ENCODE measurements at places on chromosomes 5 and 9. TPM values are rescaled to one million over a fixed set of nuclear protein-coding genes. Genes with fewer than 3 reads are reported as not detected.

Gene MACROH2A1
- total RNA-seq, result 252 TPM

Gene SLC25A2
- total RNA-seq, result 0.27 TPM

Gene LVRN
- not detected for total RNA-seq

Gene INSYN2B
- total RNA-seq, result not detected

Gene SHROOM1
- total RNA-seq, result 5.4 TPM

GRCh38 chr9:108621991-108622855, 233.6 kb downstream of the ACTL7B start:
- no peaks in the 10 kb centered on the region for H3K27me3 ChIP-seq
- no peak overlapping the region for H3K27ac ChIP-seq
- no peaks in the 10 kb centered on the region for H3K4me1 ChIP-seq

- DNase-seq, result no peak
- H3K4me3 ChIP-seq, result no peak overlapping the region
- no peaks in the 10 kb centered on the region for H3K27me3 ChIP-seq
- no peak overlapping the region for H3K27ac ChIP-seq
Observed at GRCh38 chr9:14147738-14148137, 166.2 kb downstream of the NFIB start.

DNA sequence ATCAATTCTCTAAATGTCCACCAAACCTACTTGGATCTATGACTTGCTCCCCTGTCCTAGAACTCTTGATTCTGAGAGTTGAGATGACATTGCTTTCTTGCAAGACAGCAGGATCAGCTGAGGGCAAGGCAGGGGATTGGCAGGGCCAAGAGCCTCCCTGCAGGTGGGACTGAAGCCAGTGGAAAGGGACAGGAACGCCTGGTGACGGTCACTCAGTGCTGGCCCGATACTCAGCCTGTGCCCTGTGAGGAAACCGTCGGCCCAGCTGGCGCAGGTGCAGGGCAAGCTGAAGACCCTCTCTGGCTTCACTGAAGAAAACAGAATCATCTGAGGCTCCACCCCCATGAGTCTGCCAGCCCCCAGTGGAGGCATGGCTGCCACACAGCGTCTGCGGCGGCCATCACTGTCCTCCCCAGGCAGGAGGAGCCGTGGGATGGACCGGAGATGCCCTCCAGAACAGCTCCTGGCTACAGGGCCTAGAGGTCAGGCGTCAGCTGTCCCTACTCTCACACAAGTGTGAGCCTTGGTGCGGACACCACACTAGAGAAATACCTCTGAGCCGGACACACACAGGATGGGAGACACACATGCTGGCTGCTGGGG, 14.7 kb downstream of the UBAC1 start:
- no peaks in the 10 kb centered on the region for H3K27me3 ChIP-seq
- H3K4me1 ChIP-seq, result no peaks in the 10 kb centered on the region
- no peak for DNase-seq
- H3K27ac ChIP-seq, result no peak overlapping the region
- no peaks in the 10 kb centered on the region for H3K36me3 ChIP-seq

DNA sequence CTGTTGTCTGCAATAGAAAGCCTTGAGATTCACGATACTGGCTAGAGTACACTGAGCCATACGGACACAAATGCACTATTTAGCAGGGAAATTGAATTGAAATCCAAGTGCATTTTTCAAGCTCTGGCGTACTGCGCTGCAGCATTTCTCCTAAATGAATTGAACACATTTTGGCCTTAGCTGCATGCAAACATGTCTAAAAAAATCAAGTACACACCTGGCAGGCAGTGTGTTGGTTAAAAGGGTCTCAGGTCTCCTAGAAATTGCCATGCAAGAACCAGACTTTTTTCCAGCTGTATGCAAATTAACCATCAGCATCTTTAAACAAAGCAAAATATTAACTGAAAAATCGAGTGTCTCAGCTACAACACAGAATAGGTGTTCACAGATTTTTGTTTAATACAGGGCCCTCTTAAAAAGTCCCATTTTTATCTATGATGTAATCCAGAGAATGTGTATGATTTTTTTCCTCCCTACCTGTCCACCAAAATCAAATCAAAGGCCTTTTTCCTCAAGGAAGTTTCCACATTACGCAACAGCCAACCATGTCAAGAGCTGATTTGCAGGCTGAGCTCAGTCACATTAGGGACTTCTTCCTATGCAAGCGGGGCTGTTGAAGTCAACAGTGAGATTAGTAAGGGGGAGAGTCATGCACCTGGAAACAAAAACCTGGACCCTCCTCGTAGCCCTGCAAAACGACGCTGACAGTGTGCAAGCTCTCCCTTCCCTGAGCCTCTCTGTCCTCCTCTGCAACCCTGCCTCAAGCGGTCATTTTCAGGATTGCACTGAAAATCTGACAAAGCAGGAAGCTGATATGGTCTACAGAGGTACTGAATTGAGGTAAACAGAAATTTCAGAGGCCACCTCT, 14.1 kb upstream of the SFXN1 start:
- H3K36me3 ChIP-seq, result no peaks in the 10 kb centered on the region
- H3K27me3 ChIP-seq, result no peaks in the 10 kb centered on the region
- H3K27ac ChIP-seq, result no peak overlapping the region

GRCh38 chr5:133944263-133945185, 23.9 kb downstream of the C5orf15 start:
- no peaks in the 10 kb centered on the region for H3K27me3 ChIP-seq
- H3K27ac ChIP-seq, result no peak overlapping the region
- no peaks in the 10 kb centered on the region for H3K36me3 ChIP-seq
- peak; percentile 21 for DNase-seq

DNA sequence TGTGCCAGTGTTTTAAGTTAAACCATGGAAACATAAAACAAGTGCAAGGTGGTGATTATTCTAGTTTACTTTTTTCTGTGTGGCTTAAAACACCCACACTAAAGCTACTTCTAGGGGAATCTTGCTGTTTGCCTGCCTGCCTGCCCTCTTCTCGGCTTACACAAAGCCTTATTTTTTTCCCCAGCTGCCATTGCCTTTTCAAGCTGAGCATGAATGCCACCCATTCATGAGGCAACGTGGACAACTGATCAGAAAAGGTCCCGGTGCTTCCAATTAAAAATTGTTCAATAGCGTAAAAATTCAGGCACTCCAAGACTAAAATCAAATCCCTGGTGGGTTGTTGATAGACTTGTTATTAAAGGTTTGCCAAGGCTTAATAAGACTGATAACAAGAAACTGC, 401.4 kb downstream of the TMEM161B start:
- H3K36me3 ChIP-seq, result no peaks in the 10 kb centered on the region
- H3K4me1 ChIP-seq, result no peaks in the 10 kb centered on the region
- H3K4me3 ChIP-seq, result no peak overlapping the region
- no peak overlapping the region for H3K27ac ChIP-seq
- H3K27me3 ChIP-seq, result no peaks in the 10 kb centered on the region
- no peak for DNase-seq

DNA sequence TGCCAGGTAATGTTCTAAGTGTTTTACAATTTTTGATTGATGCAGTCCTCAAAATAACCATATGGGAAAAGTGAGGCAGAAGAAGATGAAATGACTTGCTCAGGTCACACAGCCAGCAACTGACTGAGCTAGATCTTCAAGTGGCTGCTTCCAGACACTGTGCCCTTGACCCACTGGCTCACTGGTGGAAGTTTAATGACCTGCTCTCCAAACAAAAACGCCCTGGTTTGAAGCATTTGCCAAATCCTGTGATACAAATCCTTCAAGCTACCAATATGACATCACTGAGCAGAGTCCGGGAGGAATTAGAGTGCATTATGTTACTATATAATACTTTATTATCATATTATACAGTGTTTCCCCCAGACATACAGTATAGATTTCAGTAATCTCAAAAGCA, 459.4 kb downstream of the GADD45G start:
- H3K4me1 ChIP-seq, result no peaks in the 10 kb centered on the region
- DNase-seq, result no peak
- H3K4me3 ChIP-seq, result no peak overlapping the region

DNA sequence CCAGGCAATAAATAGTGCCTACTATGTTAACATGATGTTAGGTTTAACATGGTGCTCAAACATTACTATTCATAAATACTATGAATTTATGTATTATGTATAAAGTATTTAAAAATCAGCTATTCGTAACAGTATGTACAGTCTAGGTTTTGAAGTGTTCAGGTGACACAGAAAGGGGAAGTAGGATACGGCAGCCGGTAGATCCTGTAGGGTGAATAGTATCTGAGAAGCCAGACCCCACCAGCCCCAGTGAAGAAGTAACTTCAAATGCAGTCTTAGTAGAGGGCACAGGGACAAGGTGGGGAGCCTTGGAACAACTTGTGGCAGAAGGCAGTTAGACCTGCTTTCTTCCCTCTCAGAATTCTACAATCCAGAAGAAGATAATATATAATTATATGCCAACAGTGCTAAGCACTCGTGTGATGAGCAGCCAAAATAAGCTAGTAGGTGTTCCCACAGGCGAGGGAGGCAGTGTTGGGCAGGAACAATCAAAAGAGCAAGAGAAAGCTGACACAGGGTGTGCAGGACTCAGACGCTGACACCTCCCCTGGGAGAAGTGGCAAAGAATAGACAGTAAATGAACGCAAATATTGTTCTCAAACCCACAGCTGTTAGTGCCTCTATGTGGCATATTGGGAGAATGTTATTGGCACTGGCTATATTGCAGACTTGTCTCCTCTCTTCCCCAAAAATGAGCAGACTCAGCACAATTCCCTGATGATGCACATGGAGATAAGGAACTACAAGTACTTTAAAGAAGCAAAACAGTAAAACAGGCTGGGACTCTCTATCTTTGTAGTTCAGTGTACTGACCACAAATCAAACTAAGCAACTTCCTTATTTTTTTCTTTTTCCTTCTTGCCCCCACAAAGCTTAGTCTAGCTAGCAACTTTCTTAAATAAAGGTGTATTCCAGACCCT, 4.6 kb downstream of the ZNF367 start:
- peak overlapping the region; percentile 58 for H3K27ac ChIP-seq
- H3K4me1 ChIP-seq, result peaks cover 25% of the 10 kb centered on the region
- peaks cover 12% of the 10 kb centered on the region for H3K36me3 ChIP-seq
- DNase-seq, result no peak
- H3K27me3 ChIP-seq, result no peaks in the 10 kb centered on the region

DNA sequence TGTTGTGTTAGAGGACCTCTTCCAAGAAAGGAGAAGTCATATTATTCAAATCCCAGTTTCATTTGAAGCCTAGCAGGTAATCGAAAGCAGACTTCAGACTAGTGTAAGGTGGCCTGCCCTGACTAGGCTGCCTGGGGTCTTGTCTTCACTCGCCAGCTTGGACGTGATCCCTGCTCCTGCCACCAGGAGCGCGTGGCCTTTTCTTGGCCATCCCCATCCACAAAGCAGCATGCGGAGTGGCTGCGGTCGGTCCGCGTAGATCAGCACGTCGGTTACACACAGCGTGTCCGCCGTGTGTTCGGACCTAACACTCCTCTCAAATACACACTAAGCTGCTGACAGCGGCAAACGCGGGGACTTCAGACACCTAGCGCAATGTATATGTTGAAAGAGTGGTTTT, 37.3 kb downstream of the CFAP77 start:
- no peak overlapping the region for H3K27ac ChIP-seq
- no peak for DNase-seq
- no peaks in the 10 kb centered on the region for H3K36me3 ChIP-seq
- H3K4me1 ChIP-seq, result peaks cover 8% of the 10 kb centered on the region
- no peak overlapping the region for H3K4me3 ChIP-seq

DNA sequence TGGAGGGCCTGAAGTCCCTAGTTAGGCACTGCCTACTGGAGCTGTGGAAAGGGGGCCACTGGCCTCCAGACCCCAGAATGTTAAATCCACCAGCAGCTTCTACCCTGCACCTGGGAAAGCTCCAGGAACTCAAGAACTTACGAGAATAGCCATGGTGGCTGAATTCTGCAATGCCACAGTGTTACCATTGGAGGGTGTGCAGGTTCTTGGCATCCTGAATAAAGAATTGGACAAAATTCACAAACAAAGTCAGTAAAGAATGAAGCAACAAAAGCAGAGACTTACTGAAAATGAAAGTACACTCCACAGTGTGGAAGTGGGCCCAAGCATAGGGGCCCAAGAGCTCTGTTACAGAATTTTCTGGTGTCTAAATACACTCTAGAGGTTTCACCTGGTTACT, 107.0 kb downstream of the PRDM9 start:
- DNase-seq, result no peak
- no peaks in the 10 kb centered on the region for H3K36me3 ChIP-seq
- H3K27ac ChIP-seq, result no peak overlapping the region
- no peak overlapping the region for H3K4me3 ChIP-seq

DNA sequence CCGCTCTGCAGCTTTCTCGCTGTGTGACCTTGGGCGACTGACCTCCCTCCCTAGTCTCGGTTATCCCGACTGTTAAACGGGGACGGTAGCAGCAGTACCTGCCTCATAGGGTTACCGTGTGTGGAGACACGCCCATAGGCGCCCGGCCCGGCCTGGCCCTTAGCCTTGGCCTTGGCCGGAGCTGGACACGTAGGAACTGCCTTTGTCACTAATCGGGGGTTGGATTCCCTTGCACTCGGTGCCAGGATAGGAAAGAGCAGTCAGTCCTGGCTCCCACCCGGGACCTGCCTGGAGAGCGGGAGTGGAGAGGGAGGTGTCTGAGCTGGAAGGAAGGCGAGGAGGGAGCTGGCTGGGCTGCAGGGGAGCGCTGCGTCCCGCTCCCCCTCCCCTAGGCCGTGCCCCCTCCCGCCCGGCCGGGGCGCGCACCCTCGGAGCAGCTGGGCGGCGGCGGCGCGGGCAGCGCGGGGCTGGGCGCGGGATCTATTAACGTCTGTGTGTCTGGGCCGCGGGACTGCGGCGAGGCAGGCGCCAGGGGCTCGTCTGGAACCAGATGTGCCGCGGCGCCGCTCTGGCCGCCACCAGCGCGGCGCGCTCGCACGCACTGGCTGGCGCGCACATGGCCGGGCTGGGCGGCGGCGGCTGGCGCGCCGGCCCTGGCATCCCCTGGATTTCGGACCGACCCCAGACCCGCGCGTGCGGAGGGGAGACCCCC, 31.7 kb downstream of the PRRX2 start:
- H3K27me3 ChIP-seq, result no peaks in the 10 kb centered on the region
- DNase-seq, result no peak
- no peak overlapping the region for H3K27ac ChIP-seq
- no peaks in the 10 kb centered on the region for H3K4me1 ChIP-seq
- no peaks in the 10 kb centered on the region for H3K36me3 ChIP-seq
- no peak overlapping the region for H3K4me3 ChIP-seq

DNA sequence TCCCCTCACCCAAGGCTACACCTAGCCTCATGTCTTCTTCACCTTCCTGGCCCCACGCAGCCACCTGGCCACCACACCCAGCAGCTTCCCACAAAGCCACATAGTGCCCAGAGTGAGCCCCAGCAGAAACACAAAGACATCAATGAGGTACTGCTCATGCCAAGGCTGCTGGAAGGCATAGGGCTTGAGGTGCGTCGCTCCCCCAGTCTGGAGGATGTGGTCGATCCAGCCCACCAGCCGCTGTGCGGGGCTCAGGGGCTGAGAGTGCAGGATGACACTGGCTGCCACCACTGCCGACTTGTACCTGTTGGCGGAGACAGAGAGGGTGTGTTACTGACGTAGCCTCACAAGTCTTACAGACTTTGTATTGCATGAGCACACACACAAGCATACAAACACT, 15.8 kb upstream of the CAPSL start:
- no peak overlapping the region for H3K4me3 ChIP-seq
- H3K27ac ChIP-seq, result no peak overlapping the region
- no peaks in the 10 kb centered on the region for H3K27me3 ChIP-seq
- H3K36me3 ChIP-seq, result no peaks in the 10 kb centered on the region
- peak; percentile 30 for DNase-seq

- H3K4me1 ChIP-seq, result no peaks in the 10 kb centered on the region
- no peaks in the 10 kb centered on the region for H3K27me3 ChIP-seq
- no peak overlapping the region for H3K27ac ChIP-seq
- no peaks in the 10 kb centered on the region for H3K36me3 ChIP-seq
- DNase-seq, result no peak
- H3K4me3 ChIP-seq, result no peak overlapping the region
Observed at GRCh38 chr5:128234928-128235641, 151.5 kb downstream of the SLC12A2 start.
